Peyer's patch (tissue), 4 donors: ENCODE measurements at places on chromosomes 5 and 9. TPM values are rescaled to one million over a fixed set of nuclear protein-coding genes. Genes with fewer than 3 reads are reported as not detected.

- DNase-seq = no peak
- H3K4me1 ChIP-seq = no peaks in the 10 kb centered on the region
- H3K27ac ChIP-seq = no peak overlapping the region
- H3K27me3 ChIP-seq = no peaks in the 10 kb centered on the region
- no peaks in the 10 kb centered on the region for H3K36me3 ChIP-seq
- no peak overlapping the region for H3K4me3 ChIP-seq
These were observed 53.5 kb upstream of the TGFBR1 start for GRCh38 chr9:99051406-99051805.

DNA sequence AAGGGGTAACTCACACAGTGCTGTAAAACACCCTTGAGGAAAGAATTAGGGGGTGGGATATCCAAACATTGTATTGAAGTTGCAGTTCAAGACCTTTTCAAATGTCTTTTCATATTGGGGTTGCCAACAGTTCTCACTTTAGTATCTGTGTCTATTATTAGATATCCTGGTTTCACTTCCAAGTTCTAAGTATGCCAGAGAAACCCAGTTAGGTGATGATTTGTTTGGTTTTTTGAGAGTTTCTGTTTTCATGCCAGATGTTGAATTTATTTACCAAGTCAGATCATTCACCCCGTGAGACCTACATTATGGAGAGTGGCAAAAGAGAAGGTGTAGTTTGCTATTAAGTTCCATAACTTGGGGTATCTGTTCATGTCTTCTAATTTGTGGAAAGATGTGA, 64.5 kb downstream of the C9orf152 start:
- H3K27ac ChIP-seq = no peak overlapping the region
- no peaks in the 10 kb centered on the region for H3K27me3 ChIP-seq
- no peak overlapping the region for H3K4me3 ChIP-seq
- H3K4me1 ChIP-seq = peaks cover 8% of the 10 kb centered on the region
- H3K36me3 ChIP-seq = no peaks in the 10 kb centered on the region
- no peak for DNase-seq

DNA sequence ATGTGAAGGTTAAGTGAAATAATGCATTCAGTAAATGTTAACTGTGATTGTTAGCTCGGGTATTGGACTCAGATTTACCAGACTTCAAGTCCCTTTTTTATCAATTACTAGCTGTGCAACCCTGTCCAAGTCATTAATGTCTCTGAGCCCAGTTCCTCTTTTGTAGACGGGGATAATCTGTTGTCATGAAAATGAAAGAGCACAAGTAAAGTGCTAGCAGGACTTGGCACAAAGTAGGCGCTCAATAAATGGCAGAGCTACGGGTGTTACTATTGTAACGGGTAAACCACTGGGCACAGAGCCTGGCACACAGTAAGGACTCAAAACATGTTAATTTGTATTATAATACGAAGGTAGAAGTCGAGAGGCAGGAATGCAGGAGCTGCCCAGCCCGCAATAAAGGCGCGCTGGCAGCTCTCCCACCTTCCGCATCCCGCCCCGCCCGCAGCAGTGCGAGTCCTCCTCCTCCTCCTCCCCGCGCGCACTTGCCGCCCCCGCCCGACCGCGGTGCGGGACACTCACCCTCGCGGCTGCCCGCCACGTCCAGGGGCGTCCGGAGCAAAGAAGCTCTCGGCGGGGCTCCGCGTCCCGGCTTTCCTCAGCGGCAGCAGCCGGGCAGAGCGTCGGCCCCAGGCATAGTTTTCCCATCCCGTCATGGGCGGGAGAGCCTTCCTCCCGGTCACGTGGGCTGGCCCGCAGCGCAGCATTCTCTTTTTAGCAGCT, at the start of gene C1QTNF2:
Gene C1QTNF2 (minus strand): TSS at position 637 of the 723 bp plus-strand sequence. CDS start 15,615 bp downstream, outside the sequence.
- peak; percentile 73 for DNase-seq
- peak within 1 kb of the TSS; percentile 3 for H3K27ac ChIP-seq
- no peaks in the 10 kb centered on the region for H3K4me1 ChIP-seq

GRCh38 chr9:90872835-90873294, 71.2 kb downstream of the SYK start:
- H3K27ac ChIP-seq = no peak overlapping the region
- no peaks in the 10 kb centered on the region for H3K4me1 ChIP-seq
- H3K36me3 ChIP-seq = no peaks in the 10 kb centered on the region
- DNase-seq = no peak
- H3K4me3 ChIP-seq = no peak overlapping the region

Gene WDR41
- total RNA-seq = 34.3 TPM
